ENCODE measurements at places on chromosomes 5 and 9.

DNA sequence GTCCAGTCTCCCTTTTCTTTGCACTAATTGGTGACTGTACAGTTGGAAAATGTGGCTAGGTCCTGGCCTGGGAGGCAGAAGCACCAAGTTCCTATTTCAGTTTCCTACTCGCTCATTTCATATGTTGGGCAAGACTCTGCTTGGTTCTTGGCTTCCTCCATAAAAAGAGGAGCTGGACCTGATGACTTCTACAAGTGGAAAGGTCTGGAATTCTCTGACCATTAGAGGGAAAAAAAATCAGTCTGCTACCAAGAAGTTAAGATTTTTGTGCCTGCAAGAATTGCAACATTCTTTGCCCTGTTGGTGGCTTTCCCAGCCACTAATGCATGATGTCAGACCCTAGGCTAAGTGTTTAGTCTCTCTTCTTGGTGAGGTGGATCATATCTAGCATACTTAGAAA, 91.5 kb downstream of the WDR41 start:
- DNase-seq, result no peak

DNA sequence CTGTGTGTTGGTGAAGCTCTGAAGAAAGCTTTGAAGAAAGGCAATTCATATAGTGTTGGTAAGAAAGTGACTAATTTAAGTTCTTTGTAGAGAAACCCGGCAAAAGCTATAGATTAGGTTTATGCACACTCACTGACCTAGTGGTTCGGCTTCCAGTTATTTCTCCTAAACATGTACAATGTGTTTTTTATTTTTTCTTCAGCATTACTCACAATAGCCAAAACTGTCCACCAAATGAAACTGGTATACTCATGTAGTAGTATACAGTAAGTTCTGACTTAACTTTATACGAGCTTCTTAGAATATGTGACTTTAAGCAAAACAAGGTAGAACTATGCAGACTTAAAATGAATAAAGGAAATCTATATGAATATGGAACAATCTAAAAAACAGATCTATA, 44.8 kb downstream of the PJA2 start:
- no peak for DNase-seq

DNA sequence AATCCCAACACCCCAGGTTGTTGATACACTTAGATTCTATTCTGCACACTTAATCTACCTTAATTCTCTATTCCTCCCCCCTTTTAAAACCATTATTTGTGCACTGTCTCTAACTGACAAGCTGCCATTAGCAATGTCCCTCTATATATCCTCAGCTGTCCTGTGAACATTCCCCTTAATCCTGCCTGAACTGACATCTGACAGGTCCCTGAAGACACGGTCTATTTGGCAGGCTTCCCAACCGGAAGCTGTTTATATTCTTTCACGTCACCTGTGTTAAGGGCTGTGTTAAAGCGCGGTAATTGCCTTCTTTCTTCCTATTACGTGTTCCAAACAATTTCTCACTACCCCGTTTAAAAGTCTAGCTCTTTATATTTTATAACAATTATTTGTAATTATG, 277.3 kb downstream of the CDH9 start:
- no peak for DNase-seq

DNA sequence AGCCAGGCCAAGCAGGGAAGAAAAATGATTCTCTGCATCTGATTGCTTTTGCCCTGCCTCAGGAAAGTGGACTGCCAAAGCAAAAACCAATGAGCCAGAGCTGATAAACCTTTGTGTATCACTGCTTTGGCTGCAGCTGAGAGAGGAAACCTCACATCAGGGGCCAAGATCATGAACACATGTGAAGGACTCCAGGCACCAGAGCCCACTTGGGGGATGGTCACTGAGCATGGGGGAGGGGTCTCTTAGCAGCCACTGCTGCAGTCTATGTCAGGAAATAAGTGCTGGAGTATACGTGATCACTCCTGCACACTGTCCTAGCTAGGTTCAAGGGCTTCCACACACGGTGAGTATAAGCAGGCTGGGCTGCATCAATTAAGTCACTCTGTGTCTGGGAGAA, 229.9 kb downstream of the SPOCK1 start:
- no peak for DNase-seq

DNA sequence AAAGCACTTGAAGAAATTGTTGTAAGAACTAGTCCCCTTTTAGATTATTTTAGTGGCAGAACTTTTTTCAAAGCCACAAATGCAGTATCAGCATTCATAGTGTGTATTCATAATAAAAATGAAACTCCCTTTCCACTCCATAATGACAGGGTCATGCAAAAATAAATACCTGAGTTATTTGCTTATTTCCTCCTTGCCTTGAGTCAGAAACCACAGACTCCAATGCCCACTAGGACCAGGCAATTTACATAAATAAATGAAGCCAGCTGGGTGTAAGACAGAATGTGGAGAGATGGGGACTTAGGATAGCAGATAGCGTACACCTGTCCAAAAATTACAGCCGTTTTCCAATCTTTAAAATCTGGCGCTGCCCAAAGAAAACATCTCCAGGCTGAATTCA, 417.8 kb downstream of the TMEM161B start:
- DNase-seq, result no peak

Measured in A549 (cell line).